ENCODE measurements at places on chromosomes 16 and 17.

- peak; percentile 54 for DNase-seq
Observed at GRCh38 chr16:23729503-23730424, 16.7 kb upstream of the ERN2 start.

DNA sequence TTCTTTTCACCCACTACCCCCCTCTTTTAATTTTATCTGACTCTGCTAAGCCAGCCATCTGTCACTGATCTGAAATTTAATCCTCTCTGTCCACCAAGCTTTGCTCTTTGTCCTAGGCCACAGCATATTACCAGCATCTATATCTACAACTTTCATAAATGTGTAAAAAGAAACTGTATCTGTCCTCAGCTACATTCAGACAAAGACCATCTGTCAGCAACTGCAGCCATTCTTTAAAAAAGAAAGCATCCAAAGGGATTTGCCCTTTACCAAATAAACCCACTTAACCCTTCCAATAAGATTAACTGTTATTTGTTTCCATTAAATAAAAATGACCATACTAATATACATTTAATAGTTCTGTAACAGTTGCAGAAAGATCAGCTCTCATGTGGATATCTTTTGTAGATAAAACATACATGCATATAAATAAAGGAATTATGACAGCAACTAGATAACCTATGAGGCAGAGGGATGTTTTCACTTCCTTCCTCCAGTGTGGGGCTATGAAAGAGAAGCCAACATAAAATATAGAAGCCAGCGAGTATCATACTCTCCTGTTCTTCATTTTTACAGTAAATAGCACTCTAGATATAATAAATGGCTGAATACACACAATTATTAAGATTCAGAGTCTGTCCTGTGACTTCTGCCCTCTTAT lies 602.5 kb upstream of the SALL1 start:
- no peak for DNase-seq

- no peak for DNase-seq
Observed at GRCh38 chr16:27123795-27124409, 57.2 kb downstream of the C16orf82 start.

DNA sequence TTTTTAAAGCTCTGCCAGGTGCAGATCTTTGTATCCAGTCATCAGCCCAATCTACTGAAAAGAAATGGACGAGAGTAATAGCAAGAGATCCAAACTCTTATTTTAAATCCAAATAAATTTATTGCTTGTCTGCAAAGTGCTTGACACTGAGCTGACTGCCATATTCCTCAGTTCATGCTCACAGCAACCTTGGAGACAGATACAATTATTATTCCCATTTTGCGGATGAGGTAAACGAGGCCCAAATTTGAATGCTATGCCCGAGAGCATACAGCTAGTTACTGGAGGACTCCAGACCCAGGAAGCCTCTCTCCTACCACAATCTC lies 620 bp downstream of the NOB1 start:
- no peak for DNase-seq

- no peak for DNase-seq
Observed at GRCh38 chr17:9195961-9196670, 174.8 kb downstream of the NTN1 start.

DNA sequence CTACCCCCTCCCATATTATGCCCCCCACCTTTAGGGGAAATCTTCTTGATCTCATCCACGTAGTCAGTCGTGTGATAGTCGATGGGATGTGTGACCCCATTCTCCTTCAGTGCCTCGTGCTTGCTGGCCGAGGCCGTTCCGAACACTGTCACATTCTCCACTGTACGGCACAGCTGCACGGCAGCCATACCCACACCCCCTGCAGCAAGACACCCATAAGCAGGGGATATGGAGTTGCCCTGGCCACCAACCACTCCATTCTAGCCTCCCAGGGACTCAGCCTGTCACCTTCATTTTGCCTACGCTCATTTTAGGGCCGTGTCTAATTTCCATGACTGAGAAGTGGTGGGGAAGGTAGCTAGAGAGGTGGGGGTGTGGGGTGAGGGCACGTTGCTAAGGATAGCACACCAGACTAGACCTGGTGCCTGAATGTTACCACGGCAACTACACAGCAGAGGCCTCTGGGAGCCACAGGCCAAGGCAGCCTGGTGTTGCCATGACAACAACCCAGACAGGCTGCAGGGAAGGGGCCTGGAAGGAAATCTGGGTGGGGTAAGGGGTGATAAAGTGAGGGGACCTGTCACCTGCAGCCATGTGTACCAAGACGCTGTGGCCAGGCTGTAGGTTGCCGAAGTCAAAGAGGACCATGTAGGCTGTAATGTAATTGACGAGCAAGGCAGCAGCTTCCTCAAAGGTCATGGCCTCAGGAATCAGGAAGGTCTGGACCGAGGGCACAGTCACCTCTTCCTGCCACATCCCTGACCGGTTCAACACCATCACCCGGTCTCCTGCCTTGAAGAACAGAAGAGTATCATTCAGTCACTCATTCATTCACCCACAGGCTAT lies 4.0 kb downstream of the VAT1 start:
- DNase-seq = no peak

GRCh38 chr17:76107509-76107908 lies 3.9 kb upstream of the EXOC7 start:
- no peak for DNase-seq

DNA sequence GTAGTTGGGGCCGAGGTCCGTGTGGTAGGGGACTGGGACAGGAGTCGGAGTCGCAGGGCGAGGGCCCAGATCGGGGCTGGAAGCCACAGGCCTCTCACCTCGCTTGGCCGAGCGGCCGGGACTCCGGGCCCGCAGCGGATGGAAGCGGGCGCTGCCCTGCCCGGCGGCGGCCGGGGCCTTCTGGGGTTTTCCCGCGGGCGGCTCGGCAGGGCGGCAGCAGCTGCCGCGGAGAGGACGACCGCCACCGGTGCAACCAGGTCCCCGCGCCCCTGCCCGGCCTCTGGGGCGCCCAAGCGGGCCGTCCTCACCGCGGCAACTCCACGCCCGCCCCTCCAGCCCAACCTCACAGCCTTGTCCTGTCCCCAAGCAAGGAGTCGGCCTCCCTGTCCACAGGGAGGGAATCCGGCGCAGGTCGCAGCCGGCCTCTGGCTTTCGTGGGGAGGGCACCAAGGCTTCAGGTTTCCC lies 15.6 kb upstream of the UTP6 start:
- no peak for DNase-seq

DNA sequence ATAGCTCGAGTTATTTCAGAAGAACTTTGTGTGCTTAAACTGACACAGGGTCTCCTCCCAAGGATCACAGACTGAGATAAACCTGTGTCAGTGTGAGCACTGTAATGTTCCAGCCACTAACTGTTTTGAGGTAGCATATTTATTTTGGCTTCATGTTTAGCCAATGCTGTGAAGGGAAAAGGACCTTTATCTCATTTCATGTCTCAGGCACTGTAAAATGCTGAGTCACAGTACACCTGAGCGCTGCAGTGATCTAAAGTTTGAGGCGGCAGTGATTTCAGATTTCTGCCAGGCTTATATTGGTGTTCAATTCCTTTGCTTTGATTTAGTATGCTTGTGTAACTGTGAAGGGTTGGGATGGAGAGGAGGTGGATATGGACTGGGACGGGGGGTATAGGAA lies 3.1 kb upstream of the DNAJA2 start:
- no peak for DNase-seq

- DNase-seq = no peak
Observed at GRCh38 chr16:12193692-12194091, 217.2 kb downstream of the SNX29 start.

- no peak for DNase-seq
Observed at GRCh38 chr16:27219161-27219560, 15.8 kb downstream of the KDM8 start.

- DNase-seq = no peak
Observed at GRCh38 chr16:1362807-1363206, 11.1 kb downstream of the GNPTG start.

DNA sequence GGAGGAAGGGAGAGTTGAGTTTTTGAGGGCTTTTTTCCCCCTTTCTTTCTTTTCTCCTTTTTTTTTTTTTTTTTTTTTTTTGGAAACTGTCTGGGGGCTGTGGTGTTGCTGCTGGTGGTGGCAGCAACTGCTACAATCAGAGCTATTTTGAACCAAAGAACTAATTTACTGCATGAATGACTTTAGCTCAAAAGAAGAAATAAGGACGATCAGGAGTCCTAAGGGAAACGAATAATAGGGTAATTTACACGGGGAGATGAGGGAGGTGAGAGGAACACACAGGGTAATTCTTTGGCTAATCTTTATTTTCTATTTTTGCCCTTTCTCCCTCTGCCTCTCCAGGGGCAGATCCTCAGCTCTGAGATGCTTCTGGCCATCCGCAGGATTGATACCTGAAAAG lies 119.8 kb downstream of the TMEM132E start:
- no peak for DNase-seq

GRCh38 chr16:12229759-12230594 lies 253.4 kb downstream of the SNX29 start:
- DNase-seq = no peak

DNA sequence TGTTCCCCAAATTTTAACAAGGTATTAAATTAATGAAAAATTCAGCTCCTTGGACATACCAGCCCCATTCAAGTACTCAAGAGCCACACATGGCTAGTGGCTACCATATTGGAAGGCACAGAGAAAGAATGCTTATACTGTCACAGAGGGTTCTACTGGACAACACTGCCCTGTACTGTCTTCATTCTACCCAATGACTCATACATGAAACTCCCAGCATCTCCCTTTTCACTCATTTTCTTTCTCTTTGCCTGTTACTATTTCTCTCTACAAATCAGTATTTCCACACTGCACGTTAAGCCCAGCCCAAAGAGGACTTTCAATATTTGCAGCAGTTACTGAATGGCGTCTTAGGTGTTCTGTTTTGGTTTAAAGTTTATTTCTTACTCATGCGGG lies 72.1 kb upstream of the RCVRN start:
- DNase-seq = no peak

DNA sequence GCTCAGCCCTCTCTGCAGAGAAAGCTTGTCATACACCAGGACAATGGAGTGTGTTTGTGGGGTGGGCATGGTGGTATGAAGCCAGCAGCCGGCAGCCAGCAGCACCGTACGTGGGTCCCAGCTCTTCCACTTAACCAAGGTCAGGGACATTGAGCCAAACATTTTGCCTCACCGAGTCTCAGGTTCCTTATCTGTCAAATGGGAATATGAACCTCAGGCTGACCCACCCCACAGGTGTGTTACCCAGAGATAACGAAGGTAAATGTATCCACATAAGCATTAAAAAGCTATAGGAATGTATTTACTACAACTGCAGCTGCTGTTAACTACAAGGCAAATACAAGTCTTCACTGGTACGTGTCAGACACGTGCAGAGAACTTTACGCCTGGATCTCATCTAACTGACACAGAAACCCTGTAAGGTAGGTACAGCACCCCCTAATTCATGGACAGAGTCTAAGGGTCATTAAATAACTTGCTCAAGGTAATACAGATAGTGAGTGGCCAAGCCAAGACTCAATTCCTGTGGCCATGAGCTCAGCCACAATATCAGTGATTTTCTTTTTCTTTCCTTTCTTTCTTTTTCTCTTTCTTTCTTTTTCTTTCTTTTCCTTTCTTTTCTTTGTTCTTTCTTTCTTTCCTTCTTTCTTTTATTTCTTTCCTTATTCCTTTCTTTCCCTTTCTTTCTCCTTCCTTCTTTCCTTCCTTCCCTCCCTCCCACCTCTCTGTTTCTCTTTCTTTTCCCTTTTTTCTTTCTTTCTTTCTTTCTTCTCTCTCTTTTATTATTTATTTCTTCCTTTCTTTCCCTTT lies 990 bp downstream of the SLC5A11 start:
- no peak for DNase-seq

DNA sequence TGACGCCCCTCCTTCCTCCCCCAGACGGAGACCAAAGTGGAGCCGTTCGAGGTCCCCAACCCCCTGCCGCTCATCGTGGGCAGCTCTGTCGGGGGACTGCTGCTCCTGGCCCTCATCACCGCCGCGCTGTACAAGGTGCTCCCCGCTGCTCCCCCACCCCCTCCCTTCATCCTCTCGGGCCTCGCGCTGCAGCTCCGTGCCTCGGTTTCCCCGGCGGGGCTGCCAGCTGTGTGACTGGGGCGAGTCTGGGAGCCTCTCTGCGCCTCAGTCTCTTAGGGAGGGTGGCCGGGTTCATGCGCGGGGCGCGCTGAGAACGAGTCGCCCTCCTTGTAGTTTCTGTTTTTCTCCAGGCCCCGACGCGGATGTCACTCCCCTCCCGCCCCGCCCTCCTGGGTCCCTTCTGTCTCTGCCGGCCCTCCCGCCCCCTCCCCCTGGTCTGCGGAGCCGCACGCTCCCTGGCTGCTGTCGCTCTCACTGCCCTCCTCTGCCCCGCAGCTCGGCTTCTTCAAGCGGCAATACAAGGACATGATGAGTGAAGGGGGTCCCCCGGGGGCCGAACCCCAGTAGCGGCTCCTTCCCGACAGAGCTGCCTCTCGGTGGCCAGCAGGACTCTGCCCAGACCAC lies 23.7 kb upstream of the ITGAX start:
- no peak for DNase-seq

DNA sequence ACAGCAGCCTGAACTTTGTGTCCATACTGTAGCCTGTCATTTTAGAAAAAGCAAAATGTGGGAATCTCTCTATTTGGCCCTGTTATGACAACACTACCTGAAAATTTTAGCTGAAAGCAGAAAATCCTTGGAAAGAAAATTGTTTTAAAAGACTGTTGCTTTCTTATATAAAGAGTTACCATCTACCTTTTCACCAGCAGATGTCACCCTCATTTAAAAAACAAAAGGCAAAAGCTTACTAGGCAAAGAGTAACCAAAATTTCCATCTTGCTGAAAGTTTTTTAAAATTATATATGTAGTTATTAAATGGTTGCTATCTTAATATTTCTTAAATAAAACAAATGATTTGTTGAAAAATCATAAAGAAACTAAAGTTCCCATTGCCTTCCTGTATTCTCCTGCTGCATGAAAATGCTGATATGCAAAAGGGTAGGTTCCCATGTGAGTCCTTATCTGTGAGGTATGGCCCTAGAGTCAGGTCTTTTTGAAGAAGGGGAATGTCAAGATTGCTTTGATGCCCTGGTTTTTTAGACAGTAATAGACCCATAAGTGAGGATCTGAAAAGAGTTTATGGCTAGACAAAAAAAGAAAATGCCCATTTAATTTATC lies 61.0 kb downstream of the TNRC6C start:
- no peak for DNase-seq

DNA sequence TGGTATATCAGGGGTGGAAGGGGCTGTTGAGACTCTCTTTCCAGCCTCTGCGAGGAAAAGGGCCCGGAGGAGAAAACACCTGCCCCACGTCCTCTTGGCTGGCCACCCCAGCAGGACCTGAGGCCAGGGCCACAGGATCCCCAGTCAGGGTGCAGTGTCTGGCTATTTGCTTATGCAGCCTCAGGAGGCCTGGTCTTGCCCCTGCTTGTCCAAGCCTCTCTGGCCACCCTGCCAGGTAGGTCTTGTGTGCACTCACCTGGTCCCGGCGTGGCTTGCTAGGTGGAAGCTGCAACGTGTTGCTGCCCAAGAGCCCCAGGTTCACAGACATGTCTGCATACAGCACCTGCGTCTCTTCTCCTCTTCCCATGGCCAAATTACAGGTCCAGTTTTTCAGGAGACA lies 549 bp downstream of the TMEM238L start:
- DNase-seq = no peak

- DNase-seq = no peak
Observed at GRCh38 chr17:17868641-17869522, 32.1 kb upstream of the SREBF1 start.

Measured in iPS DF 19.7 (cell line).